ENCODE measurements at places on chromosomes 6 and 20.

DNA sequence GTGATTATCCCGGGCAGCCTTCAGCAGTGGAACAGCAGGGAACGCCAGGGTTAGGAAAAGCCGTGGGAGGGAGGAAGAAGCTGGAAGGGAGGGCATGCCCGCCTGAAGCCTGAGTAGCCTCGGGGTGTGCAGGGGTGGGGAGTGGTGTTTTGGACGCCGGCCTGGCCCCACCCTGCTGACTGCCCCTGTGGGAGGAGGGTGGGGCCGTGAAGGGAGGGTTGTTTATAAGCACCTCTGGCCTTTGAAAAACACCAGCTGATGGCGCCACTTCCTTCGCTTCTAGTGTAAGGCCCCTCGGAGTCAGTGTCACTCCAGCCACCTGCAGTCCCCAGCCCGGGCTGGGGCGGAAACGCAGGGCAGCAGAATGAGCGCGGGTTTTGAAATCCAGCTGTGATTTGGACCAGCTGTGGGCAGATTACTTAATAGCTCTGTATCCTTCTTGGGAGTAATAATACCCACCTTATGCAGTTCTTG lies 52.8 kb upstream of the BMP6 start:
- DNase-seq = no peak

GRCh38 chr6:85192186-85192585 lies 257.7 kb upstream of the NT5E start:
- DNase-seq = no peak

GRCh38 chr20:4656491-4656890 lies 65.2 kb upstream of the PRND start:
- DNase-seq = no peak

DNA sequence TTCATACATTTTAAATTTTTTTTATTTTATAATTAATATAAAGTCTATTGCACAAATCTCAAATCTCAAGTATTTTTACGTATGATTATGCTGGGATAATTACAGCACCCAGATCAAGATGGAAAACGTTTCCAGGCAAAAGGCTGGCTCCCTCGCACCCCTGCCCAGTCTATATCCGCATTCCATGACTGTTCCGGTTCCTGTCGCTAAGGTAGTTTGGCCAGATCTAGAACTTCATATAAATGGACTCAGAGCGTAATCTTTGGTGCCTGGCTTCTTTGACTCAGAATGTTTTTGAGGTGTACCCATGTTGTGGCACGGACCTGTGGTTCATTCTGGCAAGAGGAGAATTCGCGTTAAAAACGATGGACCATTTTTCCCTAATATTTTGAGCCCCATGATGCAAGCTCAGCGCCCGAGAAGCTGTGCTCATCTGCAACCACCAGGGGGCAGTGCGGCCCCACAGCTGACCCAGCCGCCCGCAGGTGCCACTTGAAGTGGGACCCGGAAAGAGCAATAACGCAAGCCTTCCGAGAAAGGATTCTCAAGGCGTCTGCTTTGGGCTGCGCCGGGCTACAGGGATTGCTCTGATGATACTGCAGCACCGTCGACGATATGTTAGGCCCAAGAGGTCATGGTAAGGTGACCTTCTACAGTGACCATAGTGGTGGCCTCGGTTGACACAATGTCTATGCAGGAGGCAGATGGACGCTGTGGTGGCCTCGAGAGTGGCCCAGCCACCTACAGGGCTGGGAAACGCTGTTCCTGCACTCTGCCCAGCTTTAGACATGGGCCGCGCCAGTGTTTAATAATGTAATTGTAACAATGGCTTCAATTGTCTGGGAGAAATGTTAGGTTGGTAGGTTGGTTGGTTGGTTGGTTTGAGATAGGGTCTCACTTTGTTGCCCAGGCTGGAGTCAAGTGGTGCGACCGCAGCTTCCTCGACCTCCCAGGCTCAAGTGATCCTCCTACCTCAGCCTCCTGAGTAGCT lies 160.1 kb downstream of the ZMYND8 start:
- no peak for DNase-seq

- peak; percentile 33 for DNase-seq
Observed at GRCh38 chr6:111210194-111210728, 123.0 kb downstream of the SLC16A10 start.

GRCh38 chr20:47691625-47692024 lies 93.7 kb downstream of the SULF2 start:
- DNase-seq = no peak

GRCh38 chr20:63004607-63005364 lies 2.0 kb downstream of the BHLHE23 start:
- DNase-seq = no peak

GRCh38 chr6:79964607-79965081 lies 17.3 kb upstream of the ELOVL4 start:
- DNase-seq = no peak

DNA sequence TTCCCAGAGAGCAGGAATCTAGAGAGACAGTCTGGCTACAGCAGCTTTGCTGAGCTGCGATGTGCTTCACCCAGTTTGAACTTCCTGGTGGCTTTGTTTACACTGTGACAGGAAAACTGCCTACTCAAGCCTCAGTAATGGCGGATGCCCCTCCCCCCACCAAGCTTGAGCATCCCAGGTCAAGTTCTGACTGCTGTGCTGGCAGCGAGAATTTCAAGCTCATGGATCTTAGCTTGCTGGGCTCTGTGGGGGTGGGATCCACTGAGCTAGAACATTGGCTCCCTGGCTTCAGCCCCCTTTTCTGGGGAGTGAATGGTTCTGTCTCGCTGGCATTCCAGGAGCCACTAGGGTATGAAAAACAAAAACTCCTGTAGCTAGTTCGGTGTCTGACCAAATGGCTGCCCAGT lies 91.0 kb upstream of the ESR1 start:
- no peak for DNase-seq

GRCh38 chr6:112207131-112207530 lies 47.2 kb downstream of the LAMA4 start:
- DNase-seq = no peak

DNA sequence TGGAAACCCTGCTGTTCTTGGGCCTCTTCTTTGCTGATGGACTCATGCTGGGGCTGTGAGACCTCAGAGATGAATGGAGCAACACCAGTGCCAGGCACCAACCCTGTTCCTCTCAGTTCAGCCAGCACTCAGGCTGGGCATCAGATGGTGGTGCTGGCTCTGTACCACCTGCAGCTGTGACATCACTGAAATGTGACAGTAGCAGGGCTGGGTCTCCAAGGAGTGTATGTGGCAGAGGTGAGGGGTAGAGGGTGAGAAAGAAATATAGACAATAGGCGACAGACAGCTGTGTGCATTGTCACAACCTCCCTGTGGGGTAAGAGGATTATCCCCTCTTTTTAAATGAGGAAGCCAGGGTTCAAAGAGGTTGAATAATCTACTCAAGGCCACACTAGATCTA lies at the start of gene TP53TG5:
Gene TP53TG5 (minus strand): TSS at position 135 of the 400 bp plus-strand sequence. CDS start 89 bp downstream, at position 46.
- DNase-seq = no peak

DNA sequence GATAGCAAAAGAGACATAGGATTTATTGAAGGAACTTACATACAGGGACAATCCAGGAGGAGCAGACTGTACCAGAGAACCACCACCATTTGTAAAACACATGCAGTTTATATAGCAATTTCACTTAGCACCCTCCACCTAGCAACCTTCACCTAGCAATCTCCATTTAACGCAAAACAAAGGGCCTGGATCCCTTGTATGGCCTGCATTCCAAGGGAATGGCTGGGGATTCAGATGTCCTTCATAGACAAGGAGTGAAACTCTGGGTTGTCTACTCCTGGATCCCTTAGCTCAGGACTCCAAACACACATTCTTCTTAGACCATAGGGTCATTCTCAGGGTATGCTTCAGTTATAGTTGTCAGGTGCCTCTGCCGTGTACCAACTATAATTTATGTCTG lies 1324.9 kb downstream of the HACE1 start:
- DNase-seq = no peak

DNA sequence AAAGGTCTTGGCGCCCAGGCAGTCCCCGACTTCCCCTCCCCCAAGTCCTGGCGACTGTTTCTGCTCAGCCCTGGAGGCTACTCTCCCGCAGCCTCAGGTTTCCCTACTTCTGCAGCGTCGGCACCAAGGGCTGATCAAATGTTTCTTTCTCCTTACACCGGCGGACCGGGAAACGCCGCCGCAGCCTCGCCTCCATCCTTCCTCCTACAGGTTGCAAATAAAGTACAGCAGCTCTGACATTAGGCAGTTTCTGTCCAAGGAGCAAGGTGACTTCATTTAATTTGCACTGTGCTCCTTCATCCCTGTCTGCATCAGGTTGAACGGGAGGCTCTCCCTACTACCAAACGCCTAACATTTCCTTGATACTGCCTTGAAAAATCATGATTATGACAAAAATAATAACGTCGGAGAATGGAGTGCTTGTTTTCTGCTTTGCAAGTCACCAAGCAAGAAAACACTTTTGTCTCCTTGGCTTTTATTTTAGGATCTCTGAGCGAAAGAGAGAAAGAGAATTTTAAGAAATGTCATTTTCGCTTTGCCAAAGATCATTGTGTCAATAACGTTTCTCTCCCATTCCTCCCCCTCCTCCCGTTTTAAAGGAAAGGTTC lies 1.0 kb downstream of the CLIC5 start:
- no peak for DNase-seq

DNA sequence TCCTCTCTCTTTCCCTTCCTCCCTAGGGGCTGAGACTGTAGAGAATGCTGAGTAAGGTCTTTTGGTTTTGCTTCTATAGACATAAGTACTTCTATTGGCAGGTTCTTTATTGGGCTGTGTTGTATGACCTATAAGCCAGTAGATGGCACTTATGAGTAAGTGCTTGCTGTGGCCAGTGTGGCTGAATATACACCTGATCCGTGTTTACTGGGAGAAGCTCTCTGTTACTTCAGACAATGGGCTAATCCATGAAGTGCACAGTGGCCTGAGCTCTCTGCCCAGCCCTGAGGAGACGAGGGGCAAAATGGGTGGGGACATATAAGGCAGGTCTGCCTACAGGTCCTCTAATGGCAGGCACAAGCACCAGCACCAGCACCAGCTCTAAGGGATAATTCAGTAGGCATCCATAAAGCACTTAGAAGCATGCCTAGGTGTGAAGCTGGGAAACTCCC lies 610.3 kb downstream of the RNF144B start:
- DNase-seq = peak; percentile 10

- DNase-seq = no peak
Observed at GRCh38 chr20:25033265-25033923, 24.5 kb downstream of the ACSS1 start.
